ENCODE measurements at places on chromosomes 7 and 10. TPM values are rescaled to one million over a fixed set of nuclear protein-coding genes. Genes with fewer than 3 reads are reported as not detected.

Gene TRIP6
- total RNA-seq: 62.6 TPM

Gene NPSR1
- total RNA-seq: not detected

Gene LRIT1
- not detected for total RNA-seq

Gene NOM1
- 19.3 TPM for total RNA-seq

Gene TEX47
- total RNA-seq: not detected

Gene ORC5
- 21.4 TPM for total RNA-seq

Gene HECW1
- total RNA-seq: 4.8 TPM

Gene COL17A1
- total RNA-seq: 0.45 TPM

Gene TMEM176B
- total RNA-seq: 78.8 TPM

Gene BAIAP2L1
- 5.1 TPM for total RNA-seq

Gene PPP1R9A
- 47.9 TPM for total RNA-seq

Gene ZNHIT1
- total RNA-seq: 44.3 TPM

Gene GNGT1
- total RNA-seq: not detected

Gene WDR86
- 101 TPM for total RNA-seq

Gene TYSND1
- total RNA-seq: 10.6 TPM

Gene DNAJB9
- 20.8 TPM for total RNA-seq

Gene PNLIP
- total RNA-seq: 2.8 TPM

Gene SGCE
- 132 TPM for total RNA-seq

Gene PHYHIPL
- total RNA-seq: 0.40 TPM

Gene EPHA1
- total RNA-seq: 0.22 TPM

Gene HTRA1
- total RNA-seq: 123 TPM

Gene NODAL
- total RNA-seq: not detected

Gene SFMBT2
- total RNA-seq: 14.6 TPM

Gene C10orf105
- 0.53 TPM for total RNA-seq

Gene SDK1
- 11.2 TPM for total RNA-seq

Gene CLDN4
- total RNA-seq: 0.85 TPM

Gene PALS2
- 177 TPM for total RNA-seq

Gene GIMAP8
- 22.4 TPM for total RNA-seq

Gene SSC4D
- 0.58 TPM for total RNA-seq

Gene SPDYE2
- 0.31 TPM for total RNA-seq

Gene ZNRF2
- total RNA-seq: 27.8 TPM

Gene EBLN1
- not detected for total RNA-seq

Gene CCDC146
- 26.4 TPM for total RNA-seq

Gene NXPH1
- not detected for total RNA-seq

Gene LRMDA
- total RNA-seq: 16.6 TPM

Gene OR13A1
- total RNA-seq: not detected

Gene HABP2
- not detected for total RNA-seq

Gene GIMAP7
- total RNA-seq: 31.6 TPM

Gene GARIN1A
- 8.8 TPM for total RNA-seq

Gene VWDE
- total RNA-seq: 2.8 TPM

Gene NDUFA5
- total RNA-seq: 67.4 TPM

Data from sciatic nerve (tissue), 2 donors.